Caki2 (cell line): ENCODE measurements at places on chromosomes 7 and 10. TPM values are rescaled to one million over a fixed set of nuclear protein-coding genes. Genes with fewer than 3 reads are reported as not detected.

DNA sequence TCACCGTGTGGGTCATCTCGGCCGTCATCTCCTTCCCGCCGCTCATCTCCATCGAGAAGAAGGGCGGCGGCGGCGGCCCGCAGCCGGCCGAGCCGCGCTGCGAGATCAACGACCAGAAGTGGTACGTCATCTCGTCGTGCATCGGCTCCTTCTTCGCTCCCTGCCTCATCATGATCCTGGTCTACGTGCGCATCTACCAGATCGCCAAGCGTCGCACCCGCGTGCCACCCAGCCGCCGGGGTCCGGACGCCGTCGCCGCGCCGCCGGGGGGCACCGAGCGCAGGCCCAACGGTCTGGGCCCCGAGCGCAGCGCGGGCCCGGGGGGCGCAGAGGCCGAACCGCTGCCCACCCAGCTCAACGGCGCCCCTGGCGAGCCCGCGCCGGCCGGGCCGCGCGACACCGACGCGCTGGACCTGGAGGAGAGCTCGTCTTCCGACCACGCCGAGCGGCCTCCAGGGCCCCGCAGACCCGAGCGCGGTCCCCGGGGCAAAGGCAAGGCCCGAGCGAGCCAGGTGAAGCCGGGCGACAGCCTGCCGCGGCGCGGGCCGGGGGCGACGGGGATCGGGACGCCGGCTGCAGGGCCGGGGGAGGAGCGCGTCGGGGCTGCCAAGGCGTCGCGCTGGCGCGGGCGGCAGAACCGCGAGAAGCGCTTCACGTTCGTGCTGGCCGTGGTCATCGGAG is 1.8 kb downstream of the ADRA2A start:
- DNase-seq: no peak

Gene MYL10
- total RNA-seq: not detected in 2 replicates

DNA sequence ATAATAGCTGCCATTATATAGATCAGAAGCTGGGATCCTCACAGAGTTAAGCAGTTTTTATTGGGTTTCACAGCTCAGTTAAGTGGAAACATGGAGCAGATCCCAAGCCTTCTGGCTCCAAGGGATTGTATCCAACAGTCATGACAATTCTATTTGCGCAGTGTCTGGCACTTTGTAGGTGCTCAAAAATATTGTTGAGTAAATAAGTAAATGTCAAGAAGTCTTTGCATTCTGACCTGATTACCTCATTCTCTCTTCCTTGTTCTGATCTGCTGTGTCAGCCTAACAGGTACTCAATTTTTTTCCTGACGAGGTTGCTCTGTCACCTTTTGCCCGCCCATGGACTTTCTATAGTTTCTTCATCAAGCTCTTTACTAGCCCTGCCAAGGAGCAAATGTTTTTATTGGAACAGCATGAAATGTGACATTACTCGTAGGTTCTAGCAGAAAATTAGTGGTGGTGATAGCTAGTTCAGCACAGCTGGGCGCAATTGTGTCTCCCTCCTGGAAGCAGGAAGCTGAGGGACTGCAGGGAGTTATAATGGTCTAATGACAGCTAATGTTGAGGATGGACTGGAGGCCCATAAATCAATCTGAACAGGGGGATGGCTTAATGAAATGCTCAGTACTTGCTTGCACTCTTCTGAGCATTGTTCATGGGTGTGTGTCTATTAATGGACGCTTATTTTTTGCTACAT is 680.2 kb downstream of the CCSER2 start:
- DNase-seq: no peak

Gene RAPGEF5
- 7.9 and 10.2 TPM in 2 replicates for total RNA-seq

- DNase-seq: no peak
These were observed 73.0 kb upstream of the MKRN1 start for GRCh38 chr7:140552240-140552679.

Gene TBX20
- not detected in 2 replicates for total RNA-seq

GRCh38 chr7:32470871-32471270 is 19.3 kb downstream of the LSM5 start:
- DNase-seq: no peak

Gene LIPJ
- not detected in 2 replicates for total RNA-seq

- DNase-seq: no peak
These were observed 4.9 kb downstream of the CDC123 start for GRCh38 chr10:12200850-12201249.

DNA sequence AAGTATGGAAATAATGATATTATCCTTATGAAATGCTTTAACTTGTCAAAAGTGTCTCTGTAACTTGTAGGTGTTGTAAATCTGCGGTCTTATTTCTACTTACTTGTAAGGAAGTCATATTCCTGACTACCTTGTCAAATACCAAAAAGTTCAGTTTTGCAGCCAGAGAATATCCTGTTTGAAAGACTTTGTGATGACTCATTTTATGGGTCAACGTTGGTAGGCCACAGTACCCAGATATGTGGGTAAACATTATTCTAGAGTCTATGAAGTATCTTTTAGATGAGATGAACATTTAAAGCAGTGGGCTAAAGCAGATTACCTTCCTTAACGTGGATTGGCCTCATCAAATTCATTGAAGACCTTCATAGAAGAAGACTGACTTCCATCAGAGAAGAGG is 195.3 kb downstream of the PPP1R9A start:
- peak; percentile 60 for DNase-seq

Gene SYT15
- total RNA-seq: not detected in 2 replicates

DNA sequence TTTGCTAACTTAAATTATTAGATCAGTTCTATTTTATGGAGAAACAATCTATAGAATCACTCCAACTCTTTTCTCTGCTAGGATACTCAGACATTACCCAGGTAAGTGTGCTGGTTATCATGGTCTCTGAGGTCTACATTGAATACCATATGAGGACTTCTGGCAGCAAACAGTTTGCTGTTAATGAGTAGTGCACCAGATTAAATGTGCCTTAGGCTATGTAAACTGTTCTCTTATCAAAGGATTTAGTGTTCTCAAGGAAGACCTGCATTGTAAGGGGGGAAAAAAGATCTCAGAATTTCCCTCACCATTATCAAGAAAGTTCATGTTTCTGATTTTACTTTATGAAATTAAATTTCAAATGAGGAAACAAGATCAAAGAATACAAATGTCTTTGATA is 107.5 kb downstream of the ITGB8 start:
- DNase-seq: no peak
